ENCODE measurements at places on chromosomes 1 and 21.

DNA sequence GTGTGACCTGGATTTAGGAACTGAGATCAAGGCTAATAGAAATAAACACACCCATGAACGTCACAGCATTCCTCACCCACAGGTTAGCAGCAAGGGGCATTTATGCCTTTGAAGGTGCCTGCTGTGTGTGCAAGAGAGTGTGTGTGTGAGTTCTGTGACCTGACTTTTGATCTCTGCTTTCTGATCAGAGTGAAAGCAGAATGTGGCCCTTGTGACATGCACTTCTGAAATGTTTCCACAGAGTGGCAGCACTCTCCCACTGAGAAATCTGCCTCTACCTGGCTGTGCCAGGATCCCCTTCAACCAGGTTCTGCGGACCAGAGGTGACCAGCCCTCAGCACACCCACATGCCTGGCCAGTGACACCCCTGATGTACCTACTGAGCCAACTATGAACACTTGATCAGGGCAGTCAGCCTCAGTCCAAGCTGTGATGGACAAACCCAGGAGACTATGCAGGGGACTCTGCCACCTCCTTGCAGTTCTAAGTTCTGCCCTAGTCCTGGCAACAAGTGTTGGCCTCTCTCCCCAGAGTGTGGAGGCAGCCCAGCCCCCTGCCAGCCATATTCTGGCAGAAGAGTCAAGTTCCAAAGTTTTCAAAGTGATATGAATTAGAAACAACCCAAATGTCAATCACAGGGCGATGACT lies 41.0 kb downstream of the RXRG start:
- DNase-seq = peak; percentile 31

GRCh38 chr1:227273557-227273956 lies 44.7 kb downstream of the CDC42BPA start:
- DNase-seq = peak; percentile 41

DNA sequence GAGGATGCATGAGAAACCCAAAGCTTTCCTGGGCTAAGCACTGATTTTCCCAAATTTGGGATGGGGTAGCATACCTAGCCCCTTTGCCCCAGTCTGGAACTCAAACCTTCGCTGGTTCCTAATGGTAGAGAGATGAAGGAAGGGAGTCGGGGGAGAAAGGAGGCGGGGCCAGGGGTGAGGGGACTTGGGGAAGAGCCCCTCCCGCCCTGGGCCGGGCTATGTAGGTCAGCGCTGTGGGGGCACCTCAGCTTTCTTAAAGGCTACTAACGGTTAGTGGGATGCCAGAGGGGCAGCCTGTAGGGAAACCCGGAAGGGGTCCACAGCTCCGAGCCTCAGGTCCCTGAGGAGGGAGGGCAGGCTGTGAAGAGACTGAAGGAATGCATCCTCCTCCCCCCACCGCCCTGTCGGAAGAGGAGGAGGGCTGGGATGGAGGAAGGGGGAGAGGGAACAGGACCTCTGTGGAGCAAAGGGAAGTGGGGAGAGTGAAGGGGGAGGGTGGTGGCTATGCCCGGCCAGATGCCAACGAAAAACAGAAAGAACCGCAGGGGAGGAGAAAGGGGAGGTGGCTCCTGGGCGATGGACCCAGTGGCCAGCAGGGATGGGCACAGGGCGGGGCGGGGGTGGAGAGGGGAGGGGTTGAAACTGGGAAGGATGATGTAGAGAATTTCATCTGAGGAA lies 1.3 kb downstream of the CADM3 start:
- no peak for DNase-seq

DNA sequence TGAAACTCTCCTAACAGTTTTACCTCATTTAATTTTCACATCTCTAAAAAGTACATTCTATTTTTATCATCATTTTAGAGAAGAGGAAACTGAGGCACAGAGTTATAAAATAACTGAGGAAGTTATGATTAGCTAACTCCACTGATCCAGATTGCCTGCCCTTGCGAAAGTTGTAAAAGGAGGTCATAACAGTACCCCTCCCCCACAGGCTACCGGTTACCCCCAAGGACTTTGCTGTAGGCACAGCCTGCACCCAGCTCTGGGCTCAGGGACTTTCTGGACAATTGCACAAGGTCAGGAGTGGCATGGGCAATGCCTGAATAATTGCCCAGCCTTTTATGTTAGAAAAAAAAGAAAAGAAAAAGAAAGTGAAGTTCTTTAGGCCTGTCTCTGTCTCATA lies 22.7 kb downstream of the PIGM start:
- no peak for DNase-seq

GRCh38 chr1:212269306-212269705 lies 15.9 kb upstream of the PPP2R5A start:
- DNase-seq = no peak

GRCh38 chr1:198273748-198274295 lies 117.0 kb downstream of the NEK7 start:
- DNase-seq = peak; percentile 74

- DNase-seq = no peak
Observed at GRCh38 chr1:83887483-83887882, 111.4 kb downstream of the TTLL7 start.

DNA sequence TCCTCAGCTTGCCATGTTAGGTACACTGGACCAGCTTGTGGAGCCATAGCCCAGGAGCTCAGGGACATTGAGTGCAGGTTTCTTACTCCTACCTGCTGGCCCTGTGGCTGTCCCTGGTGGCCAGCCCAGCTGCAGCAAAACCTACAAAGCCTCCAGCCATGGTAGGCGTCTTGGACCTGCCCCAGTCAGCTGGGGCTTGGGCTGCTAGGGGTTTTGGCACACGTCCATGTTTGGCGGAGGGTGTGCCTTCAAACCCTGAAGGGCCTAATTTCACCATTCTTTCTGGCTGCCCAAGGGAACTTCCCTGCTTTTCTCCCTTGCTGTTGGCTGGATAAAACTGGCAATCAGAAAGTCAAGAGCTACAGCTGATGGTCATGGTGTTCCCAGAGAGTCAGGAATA lies 25.4 kb downstream of the HMGCS2 start:
- DNase-seq = no peak

DNA sequence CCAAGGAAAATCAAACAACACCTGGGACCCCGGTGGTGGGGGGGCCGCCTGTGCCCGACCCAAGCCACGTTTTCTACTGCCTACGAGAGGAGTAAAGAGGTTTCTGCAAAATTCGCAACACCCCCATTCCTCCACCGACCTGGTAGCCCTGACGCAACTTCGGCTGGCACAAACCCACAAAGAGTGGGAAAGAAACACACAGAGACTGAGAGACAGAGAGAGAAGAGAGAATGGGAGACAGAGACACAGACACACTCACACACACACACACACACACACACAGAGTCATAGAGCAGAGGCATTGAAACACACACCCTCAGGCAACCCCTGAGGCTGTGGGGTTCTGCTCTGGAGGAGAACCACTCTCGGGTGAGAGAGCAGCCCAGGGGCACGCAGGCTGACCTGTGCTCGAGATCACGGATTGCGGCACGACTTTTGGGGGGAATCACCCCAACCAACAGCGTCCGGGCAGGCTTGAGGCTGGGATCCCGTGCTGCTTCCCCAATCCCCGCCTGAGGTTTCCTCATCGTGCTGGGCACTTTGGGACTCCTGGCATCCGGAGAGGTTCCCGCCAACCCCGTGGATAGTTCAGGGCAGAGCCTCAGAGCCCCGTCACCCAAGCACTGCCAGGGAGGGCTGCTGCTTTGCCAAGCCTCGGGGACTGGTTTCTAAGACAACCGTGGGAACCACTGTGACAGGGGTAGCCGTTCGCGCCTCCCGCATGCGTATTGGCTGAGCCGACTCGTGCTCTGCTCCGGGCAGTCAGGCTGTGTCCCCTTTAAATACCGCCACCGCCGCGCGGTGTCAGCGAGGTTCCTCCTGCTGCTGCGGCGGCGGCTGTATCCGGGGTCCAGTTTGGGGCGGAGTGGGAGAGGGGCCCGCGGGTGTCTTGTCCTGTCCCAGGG lies 682.4 kb upstream of the TPTE start:
- DNase-seq = no peak

GRCh38 chr1:147223740-147224615 lies 1.2 kb downstream of the FMO5 start:
- no peak for DNase-seq

- DNase-seq = peak; percentile 1
Observed at GRCh38 chr1:84298684-84299535, 2.6 kb upstream of the SAMD13 start.

DNA sequence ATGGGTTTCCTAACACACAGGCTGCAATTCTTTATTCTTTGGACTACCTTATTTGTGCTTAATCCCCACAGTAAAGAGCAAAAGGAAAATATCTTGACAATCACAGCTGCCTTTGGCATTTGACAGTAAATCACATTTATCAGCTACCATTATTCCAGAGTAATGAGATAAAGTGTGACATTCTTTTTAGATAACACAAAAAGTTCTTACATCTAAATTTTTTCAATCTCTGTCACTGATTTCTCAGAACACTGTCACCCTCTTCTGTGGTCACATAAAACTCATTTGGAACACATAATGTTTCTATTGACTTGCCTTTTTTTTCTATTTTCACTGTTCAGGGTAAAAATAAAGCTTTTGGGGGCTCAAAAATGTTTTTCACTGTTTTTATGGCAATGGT lies 484.6 kb downstream of the LTN1 start:
- DNase-seq = peak; percentile 3

DNA sequence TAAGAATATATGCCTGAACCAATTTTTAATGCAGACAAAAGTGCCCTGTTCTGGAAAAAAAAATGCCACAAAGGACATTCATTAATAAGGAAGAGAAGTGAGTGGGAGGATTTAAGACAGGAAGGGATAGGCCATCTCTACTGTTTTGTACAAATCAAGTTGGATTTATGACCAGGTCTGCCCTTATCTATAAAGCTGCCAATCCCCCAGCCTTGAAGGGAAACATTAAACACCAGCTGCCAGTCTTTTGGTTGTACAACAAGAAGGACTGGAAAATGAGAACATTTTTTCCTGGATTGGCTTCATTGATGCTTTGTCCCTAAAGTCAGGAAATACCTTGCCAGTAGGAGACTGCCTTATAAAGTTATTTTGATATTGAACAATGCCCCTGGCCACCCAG lies 444.0 kb downstream of the NPHP4 start:
- DNase-seq = no peak

DNA sequence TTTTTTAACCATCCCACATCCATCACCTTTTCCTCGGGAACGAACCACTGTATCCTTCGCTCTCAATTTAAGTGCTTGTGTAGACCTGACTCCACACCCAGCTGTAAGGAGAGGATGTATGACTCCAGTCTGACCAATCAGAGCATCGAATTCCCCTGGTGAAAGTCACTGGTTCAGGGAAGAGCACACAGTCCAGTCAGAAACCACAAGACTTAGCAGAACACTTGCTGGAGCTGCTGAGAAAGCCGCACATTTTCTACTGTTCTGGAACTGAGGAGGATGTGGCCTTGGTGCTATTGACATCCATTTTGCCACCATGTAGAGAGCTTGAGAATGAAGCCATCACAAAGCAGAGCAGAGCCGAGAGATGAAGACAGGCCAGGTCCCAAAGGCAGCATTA lies 59.9 kb upstream of the CNN3 start:
- DNase-seq = peak; percentile 34

- no peak for DNase-seq
Observed at GRCh38 chr21:17472592-17473271, 40.1 kb upstream of the CXADR start.

DNA sequence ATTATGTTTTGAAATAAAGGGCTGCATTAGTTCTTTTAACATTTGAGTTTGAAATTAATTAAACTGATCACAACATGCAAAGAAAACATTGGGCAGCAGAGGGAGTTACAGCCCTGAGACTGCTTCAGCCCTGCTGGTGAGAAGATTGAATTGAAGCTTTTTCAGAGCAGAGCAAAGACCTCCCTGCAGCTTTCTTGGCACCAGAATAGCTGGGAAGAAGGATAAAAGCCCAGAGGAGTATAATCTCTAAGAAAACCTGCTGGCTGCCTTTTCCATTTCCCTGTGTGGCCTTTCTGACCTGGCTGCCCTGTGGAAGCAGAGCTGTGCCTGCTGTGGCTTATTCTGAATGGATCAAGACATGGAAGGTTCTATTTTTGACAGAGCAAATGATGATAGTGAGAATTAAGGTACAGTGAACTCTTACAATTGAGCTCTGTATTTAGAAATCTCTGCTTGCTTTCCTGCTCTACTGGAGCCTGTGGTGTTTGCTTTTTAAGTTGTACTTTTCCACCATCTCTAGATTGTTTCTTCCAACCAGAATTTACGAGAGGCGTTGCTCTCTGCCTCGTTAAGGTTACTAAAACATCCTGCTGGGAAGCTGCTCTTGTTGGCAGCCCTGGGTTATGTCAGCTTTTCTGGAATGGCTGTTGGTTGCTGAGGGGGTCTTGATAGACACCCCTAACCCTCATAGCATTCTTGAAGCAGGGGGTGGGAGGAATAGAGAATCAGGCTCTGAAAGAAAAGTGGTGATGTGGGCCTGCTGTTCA lies 9.9 kb downstream of the SNRPE start:
- peak; percentile 73 for DNase-seq

- no peak for DNase-seq
Observed at GRCh38 chr21:29827236-29827635, 112.6 kb downstream of the GRIK1 start.

DNA sequence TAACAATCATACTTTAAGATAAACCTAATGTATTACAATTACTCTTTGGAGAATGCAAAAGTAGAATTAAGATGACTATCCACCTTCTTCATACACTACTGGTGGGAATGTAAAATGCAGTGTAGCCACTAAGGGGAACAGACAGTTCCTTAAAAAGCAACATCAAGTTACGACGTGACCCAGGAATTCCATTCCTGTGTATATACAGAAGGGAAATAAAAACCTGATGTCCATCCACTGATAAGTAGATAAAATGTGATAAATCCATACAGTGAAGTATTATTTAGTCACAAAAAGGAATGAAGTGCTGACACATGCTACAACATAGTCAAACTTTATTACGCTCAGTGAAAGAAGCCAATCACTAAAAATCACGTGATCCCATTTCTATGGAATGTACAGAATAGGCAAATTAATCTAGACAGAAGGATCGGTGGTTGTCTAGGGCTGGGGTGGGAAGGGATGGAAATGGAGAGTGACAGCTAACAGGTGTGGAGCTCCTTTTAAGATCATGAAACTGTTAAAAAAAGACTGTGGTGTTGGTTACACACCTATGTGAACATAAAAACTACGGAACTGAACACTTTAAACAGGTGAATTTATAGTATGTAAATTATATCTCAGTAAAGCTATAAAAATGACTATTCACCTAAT lies 42.1 kb downstream of the NRIP1 start:
- DNase-seq = no peak

- DNase-seq = peak; percentile 18
Observed at GRCh38 chr21:25640202-25640942, 1.3 kb downstream of the JAM2 start.

- no peak for DNase-seq
Observed at GRCh38 chr1:208234721-208235120, 9.5 kb downstream of the PLXNA2 start.

Measured in A172 (cell line).